Activated T-cell treated with anti-CD3 and anti-CD28 coated beads, Interleukin-2, amount 50 U/mL, for 72 hours (primary cell): ENCODE measurements at places on chromosomes 1 and 21.

DNA sequence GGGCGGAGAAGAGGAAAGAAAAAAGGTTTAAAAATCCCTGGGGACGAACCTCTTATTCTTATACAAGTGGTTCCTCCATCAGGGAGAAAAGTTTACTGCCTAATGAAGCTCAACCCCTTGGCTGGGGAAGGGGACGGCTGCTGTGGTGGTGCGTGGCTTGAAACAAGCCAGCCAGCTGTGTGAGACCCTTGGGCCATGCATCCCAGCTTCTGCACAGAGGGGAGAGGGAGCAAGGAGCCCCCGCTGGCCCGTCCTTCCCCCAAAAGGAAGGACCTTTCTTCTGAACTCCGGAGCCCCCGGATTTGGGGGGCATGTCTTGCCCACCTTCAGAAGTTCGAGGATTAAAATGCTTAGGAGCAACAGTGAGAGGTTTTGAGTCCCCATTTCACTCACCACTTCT is 67.3 kb downstream of the STUM start:
- DNase-seq, result no peak

GRCh38 chr21:33554236-33554981 is 11.6 kb downstream of the SON start:
- no peak for DNase-seq

DNA sequence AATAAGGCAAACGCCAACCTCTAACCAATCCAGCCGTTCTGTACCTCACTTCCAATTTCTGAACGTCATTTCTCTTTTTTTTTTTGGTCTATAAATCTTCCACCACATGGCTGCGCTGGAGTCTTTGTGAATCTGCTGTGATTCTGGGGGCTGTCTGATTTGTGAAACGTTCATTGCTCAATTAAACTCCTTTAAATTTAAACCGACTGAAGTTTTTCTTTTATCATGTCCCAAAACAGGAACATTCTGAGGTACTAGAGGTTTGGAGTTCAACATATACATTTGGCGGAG is 65.5 kb upstream of the BACH1 start:
- DNase-seq, result no peak

DNA sequence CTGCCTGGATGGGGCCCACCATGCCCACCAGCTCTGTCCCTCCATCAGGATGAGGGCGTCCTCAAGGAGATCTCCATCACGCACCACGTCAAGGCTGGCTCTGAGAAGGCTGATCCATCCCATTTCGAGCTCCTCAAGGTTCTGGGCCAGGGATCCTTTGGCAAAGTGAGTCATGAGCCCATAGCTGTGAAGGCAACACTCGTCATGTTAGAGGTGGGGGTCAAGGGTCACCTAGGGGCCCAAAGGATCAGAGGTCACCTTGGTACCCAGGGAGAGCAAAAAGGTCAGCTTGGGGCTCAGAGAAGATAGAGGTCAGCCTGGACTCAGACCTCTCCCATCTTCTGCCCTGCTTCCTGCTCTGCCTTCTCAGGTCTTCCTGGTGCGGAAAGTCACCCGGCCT is 17.3 kb downstream of the RPS6KA1 start:
- DNase-seq, result no peak

GRCh38 chr21:31103571-31104265 is 65.4 kb upstream of the KRTAP19-8 start:
- no peak for DNase-seq

- no peak for DNase-seq
Measured at GRCh38 chr1:65113298-65113697, 34.7 kb upstream of the AK4 start.

GRCh38 chr1:15075817-15076216 is 77.7 kb upstream of the TMEM51 start:
- DNase-seq, result no peak

- no peak for DNase-seq
Measured at GRCh38 chr1:233015965-233016364, 65.6 kb downstream of the NTPCR start.

GRCh38 chr21:29416268-29416667 is 117.5 kb downstream of the BACH1 start:
- no peak for DNase-seq

DNA sequence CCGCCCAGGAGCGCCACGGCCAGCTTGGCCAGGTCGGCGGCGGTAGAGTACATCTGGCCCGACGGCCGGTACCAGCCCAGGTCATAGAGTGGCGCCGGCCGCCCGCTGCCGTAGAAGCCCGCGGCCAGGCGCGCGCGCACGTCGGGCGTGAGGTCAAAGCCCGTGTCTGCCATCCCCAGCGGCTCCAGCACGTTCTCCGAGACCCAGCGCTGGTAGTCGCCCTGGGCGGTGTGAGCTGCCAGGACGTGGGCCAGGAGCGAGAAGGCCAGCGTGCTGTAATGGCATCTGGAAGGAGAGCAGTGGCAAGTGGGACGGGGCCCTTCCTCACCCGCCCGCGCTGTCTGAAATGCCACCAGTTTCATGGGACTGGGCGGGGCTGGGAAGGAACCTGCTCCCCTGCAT is 18.9 kb downstream of the LACTBL1 start:
- no peak for DNase-seq

DNA sequence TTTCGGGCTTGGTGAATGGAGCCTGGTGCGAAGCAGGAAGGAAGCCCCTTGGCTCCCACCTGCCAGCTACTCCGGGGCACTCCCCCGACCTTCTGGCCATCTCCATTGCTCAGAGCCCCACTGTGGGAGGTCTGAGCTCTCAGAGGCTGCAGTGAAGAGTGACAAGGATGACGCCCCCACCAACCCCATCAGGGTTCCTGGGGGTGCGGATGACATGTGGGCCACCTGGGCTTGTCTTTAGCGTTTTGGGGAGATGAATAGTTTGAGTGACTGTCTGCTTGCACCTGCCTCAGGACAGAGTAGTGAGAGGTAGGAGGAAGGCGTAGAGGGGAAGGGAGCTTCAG is 43.2 kb upstream of the LBR start:
- DNase-seq, result no peak
